ENCODE measurements at places on chromosomes 12 and 14.

DNA sequence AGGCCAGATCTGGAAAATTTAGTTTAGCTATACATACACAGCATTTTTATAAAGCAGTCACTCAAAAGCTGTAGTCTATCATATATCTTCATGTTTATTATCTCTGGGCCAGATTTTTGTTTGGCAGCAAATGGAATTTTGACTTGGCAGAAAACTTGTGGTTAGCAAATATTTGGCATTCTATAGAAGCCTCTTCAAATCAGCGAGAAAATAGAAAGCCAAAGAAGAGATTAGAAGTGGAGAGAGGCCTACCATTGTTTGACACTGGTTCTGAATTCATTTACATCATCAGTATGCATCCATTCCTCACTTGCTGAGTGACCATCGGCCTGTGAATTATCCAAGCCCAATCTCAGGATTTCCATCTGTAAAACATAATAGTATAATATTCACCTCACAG, 1077.6 kb downstream of the GALC start:
- DNase-seq = no peak

DNA sequence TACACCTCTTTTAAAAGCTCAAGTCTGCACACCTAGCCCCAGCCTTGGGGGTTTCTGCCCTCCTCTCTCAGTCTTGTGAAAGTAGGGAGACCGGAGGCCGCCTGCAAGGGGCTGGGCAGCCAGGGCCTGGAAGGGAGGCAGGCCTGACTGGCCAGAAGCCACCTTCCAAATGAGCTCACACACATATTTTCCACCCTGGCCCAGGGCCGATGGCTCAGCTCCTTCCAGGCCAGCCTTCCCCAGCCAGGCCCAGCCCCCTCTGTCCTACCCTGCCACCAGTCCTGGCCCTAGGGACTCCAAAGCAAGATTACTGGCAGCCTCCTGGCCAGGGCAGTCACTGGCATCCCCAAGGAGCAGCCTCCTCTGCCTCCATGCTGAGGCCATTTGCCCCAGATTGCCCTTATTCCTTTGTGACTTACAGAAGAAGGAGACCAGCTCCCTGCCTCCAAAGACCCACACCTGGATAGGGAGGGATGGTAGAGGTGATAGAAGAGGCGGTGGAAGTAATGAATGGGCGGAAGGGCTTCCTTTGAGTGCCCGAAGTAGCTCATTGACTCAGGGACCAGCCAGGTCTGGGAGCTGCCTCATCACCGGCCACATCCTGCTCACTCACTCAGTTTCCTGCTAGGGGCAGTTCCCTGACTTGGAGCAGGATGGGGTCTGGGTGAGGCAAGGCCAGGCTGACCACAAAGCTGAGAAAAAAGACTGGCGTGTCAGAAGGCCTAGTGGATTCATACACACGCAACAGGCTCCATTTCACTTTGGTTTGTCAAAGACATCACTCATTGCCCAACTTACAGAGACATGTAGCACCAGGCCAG, 14.8 kb downstream of the MMP14 start:
- no peak for DNase-seq

DNA sequence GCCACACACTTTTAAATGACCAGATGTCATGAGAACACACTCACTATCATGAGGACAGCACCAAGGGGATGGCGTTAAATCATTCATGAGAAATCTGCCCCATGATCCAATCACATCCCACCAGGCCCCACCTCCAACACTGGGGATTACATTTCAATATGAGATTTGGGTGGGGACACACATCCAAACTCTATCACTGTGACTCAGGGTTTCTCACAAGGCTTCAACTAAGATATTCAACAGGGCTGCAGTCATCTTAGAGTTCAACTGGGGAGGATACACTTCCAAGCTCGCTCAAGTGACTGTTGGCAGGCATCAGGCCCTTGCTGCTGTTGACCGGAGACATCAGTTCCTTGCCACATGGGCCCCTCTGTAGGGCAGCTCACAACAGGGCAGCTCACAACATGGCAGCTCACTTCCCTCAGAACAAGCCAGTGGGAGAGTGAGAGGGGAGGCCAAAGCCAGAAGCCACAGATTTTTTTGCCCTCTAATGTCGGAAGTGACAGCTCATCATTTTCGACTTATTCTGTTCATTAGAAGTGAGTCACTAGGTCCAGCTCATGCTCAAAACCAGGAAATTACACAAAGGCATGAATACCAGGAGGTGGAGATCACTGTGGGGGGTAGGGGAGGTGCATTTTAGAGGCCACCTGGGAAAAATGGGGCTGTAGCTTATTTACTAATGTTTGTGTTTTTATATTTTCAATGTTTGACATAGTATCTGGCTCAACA, 50.8 kb upstream of the PTHLH start:
- DNase-seq = no peak

- DNase-seq = no peak
Observed at GRCh38 chr14:57058319-57058718, 210.4 kb downstream of the EXOC5 start.

DNA sequence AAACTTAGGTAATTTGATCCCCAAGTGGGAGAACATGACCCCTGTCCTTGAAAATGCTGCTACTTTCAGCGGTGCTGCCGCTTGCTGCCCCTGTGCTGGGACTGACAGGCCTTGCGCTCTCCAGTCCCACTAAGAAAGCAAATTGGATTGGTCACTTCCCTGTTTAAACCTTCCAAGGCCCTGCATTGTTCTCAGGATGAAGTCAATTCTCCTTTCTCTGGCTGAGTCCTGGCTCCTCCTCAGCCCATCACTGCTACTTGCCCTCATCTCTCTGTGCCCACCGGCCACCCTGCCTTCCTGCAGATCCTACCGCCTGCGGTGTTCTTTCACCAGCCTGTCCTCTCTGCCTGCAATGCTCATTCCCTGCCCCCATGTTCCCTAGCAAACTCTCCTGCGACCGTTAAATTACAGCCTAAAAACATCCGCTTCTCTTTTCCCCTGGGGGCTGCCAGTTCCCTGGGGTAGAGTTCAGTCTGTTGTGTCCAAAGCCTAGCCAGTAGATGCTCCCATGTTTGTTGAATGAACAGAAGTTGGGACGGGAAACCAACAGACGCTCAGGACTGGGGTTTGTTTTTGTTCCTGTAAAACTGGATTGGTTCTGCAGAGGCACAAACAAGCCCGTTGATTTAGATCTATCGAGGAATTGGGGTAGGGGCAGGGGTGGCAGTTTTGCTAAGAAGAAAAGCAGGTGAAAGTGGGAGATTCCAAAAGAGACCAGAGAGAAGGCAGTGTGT, 127.3 kb upstream of the HIF1A start:
- DNase-seq = no peak

DNA sequence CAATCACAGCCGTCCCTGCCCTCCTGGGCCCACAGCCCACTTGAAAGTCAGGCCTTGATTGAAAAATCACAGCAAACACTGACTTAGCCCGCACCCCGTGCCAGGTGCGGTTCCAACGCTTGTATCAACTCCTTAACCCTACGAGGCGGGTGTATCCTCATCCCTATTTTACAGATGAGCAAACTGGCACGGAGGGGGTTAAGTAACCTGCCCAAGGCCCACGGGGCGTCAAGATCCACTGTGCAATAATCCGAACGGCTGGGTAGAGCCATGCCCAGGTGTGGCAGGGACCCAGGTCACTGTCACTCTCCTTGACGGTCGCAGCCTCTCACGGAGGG, 583 bp downstream of the DNAH10 start:
- DNase-seq = no peak

- no peak for DNase-seq
Observed at GRCh38 chr12:55036326-55037115, 16.7 kb downstream of the NEUROD4 start.

GRCh38 chr14:60245380-60246177, 3.4 kb upstream of the PPM1A start:
- DNase-seq = no peak

GRCh38 chr12:132194056-132194455, 49.8 kb downstream of the NOC4L start:
- DNase-seq = no peak

DNA sequence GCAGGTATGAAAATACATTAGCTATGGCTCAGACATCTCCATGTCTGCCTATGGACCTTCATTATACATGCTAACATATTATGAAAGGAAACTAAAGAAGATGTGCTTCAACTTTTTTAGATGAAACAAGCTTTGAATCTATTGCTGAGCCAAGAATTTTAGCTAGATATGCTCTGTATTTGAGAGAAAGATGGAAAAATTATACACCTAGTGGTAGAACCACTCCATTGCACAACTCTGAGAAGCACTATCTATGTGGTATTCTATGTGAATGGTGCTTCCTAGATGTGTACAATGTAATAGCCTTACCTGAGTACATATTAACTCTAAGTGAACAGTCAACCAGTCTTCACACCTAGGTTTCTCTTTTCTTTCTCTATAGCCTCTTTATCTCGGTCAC, 17.3 kb downstream of the EPYC start:
- no peak for DNase-seq

DNA sequence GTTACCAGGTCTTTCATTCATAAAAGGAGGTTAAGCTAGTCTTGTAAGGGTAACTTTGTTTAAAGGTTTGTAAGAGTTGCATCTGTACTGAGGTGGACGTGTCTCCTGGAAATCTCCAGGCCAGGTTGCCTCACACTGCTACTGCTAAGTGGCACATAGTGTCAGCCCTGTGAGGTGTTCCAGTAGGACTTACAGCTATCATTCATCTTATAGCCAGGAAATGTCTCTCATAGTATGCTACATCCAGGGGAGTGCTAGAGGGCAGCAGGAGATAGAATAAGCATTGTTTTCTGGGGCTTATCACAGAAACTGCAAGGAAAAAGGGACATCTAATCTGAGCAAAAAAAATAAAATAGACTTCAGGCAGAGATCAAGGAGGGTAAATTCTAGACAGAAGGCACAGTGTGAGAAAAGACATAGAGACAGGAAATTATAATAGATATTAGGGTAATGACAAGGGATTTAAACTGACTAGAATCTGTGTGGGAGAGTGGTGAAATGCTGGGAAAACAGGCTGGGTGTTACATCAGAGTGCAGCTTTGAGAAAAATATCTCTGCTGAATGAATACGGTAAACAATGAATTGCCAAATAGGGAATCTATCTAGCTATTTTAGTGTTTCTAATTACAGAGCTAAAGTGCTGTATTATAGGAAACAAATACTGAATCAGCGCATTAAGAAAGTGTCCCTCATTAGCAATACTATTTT, 205.1 kb upstream of the ABCD2 start:
- DNase-seq = no peak

DNA sequence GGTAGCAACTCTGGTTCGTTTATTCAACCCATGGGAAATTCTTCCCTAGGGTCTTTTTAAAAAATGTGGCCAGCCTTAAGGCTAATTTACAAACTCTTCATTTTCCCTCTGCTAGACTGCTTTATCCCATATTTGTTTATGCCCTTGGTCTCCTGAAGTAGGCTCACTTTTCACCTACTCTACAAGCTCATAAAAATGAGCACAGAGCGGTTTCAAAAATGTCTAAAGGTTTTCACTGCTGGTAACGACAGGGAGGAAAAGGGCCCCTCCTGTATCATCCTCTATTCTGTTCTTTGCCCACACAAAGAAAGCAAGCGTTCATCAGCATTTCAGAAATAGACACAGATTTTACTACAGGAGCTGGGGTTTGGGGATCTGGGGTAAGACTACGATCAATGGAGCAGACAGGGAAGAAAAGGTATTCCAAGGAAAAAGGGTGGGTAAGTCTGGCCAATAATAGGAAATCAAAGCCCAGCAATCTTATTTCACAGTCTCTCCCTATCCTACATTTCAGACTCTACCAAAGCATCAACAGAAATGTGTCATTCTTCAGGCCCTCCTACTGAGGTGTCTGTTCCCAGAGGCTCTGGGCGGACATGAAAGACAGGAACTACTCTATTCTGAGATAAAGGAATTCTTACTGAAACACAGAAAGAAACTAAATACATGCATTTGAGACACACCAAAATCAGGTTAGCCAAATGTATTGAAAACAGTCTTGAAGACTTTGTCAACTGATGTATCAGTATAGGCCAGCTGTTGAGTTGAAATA, 86.4 kb downstream of the SPPL3 start:
- DNase-seq = no peak

- no peak for DNase-seq
Observed at GRCh38 chr12:21516281-21516680, 9.8 kb upstream of the SPX start.

DNA sequence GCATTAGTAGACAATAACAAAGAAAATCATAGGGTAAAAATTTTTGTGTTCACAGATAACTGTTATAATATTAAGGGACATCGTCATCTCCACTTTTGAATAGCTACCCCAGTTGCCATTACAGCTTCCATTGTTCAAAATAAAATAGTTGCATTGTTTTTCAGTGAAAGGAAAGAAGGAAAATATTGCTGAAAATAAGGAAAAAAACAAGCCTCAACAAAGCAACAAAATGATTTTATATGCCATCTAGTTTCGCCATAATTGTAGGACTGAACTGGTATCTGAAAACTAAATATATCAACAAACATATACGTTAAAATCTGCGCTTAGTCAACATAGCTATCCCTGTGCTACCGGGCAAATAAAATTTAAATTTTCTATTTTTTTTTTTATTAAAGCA, 3.3 kb downstream of the CDK17 start:
- no peak for DNase-seq

DNA sequence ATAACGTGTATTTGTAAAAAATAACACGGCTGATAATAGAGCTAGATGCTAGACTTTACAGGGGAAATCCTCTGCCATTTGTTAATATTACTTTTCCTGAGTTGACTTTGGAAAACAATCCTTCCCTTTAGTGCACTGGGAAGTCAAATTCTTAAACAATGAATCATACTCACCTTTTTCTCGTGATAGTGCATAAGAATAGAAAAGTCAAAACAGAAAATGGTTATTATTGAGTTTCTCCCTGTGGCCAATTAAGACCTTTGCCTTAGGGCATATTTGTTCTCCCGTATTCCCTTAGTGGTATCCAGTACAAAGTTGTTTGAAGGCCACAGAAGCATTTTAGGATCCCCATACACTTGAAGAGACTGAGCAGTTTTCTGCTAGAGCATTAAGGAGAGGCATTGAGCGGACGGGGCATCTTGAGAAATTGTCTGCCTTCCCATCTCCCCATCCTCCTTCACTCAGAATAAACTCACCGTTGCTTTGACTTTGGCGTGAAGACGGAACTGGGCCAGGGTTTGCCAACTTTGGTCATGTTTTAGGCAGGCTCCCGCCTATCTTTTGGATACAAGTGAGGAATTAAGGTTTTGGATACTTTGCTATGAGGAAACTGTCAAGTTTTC, 171.3 kb downstream of the TMTC2 start:
- no peak for DNase-seq

DNA sequence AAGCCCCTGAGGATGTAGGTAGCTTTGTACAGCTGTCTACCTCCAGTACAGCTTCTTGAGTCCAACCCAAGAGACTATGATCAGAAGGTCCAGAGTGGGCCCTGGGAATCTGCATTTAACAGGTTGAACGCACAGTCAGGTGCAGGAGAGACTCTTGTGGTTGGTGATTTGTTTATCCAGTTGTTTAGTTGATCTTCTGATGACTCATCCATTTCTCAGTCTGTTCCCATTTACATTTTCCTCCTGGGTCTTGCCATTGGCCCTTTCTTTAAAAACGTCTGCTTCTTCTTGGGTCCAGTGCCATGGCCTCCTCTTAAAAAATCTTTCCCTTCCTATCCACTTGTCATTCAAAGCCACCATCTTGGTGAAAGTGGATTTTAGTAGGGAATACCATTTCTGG, 734.2 kb downstream of the MED13L start:
- no peak for DNase-seq
